ENCODE measurements at places on chromosomes 2 and 18.

DNA sequence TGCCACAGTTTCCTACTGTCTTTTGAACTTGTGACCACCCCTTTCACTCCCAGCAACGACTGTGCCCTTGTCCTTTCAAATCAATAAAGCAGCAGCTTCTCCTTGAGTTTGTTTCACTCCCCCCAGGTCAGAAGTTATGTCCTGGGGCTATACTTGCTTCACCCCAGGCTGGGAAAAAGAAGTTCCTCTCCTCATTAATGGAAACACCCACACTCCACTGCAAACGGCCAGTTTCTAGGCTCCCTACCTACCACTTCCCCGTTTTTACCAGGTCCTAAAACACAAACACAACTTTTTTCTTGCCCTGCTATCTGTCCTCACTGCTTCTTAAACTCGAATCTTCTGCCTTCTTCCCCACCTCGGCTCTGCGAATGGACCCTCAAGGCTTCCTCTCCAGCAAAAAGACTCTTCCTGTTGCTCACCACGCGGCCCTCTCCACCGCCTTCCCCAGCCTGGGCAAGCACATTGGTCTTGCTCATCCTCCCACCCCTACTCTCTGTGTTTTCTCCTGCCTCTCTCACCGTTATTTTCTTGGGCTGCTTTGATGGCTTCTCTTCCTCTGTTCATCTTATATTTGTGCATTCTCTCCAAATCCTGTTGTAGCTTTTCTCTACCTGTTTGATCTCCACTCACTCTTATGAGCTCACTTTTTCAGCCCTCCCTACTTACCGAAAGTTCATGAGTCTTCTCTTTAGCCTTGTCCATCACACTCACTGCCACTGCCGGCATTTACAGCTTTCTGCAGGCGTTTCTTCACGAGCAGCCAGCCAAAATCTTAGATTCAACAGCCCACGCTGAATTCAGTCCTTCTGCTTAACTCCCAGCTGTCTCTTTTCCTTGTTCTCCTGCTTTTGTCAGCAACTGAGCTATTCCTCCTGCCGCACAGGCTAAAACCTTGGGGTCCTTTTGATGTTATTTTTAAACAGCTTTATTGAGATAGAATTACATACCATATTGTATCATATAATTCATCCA lies 7.0 kb upstream of the SP5 start:
- no peak for DNase-seq

DNA sequence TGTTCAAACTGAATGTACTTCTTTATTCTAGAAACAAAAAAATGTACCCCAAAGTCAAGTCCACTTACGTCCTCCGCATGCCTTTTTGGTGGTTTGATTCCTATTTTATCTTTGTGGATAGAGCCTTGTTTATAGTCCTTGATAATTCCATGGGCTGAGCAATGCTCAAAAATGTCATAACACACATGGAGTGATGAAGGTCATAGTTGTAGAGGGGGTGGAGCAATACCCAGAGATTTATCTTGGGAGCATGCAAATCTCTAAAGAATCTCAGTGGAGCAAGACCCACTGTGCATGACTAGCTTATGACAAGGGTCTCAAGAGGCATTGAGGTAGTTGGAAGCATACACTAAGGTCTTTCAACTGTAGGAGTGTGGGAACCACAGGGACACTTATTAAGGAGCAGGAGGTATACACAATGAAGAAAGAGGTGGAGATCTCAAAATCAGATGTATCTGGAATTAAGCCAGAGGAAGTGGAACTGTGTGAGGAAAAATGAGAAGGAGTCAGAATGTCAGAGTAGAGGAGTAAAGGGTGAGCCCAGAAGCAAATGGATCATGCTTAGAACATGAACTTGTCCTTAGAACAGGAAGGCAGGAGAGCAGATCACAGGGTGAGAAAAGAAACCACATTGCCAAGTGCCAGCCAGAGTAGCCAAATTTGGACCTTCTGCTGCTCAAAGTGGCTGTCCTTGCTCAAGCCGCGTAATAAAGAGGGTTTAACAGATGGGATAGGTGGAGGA lies 68.1 kb upstream of the STK39 start:
- DNase-seq, result no peak

DNA sequence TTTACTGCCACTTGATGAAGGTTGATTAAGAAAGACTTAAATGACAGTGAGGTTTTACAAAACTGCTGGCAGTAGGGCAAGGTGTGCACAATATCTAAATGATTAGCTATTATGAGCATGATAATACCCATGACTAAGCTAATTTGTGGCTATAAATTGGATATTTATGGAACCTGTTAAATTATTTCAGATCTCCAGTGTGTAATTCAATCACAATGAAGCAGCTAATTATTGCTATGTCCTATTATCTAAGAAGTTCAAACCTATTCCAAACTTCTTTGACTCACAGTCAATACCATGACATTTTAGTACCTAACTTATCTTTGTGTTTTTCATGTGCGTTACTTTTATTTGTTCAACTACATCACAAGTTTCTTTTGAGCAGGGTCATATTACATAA lies 253.8 kb upstream of the MMADHC start:
- no peak for DNase-seq

DNA sequence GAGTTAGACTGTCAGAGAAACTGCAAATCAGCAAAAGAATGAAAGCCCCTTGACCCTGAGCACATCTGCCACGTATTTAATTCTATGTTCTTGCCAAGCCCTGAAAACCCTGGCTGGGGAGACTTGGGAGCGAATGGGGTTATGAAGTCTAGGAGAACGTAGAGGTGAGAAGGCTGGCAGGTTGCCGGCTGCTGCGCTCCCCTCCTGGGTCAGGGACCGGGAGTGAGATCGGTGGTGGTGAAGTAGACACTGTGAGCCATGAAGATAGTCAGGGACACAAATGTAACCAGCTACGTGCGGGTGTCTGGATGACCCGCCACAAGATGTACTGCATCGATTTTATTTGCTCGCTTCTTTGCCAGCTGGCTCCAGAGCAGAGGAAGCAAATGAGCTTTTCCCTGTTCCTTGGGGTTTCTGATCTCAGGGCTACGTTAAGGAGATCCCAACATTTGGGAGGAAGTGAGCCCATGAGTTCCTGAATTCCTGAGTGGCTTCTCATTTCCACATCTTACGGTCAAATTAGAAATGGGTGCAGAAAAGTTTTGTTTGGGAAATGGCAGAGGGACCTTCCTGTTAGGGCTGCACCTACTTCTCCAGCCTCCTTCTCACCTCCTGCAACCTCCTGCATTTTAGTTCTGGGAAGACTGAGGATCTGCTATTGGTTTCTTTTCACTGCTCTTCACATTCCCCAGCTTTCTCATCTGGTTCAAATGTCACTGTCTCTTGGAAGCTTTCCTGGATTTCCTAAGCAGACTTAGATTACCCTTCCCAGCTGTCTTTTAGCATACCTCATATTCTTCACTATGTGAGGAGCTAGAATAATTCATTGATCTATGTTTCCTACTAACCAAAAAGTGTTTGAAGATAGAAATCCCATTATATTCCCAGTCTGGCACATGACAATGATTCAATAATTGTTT lies 360.6 kb downstream of the ZNF521 start:
- no peak for DNase-seq

DNA sequence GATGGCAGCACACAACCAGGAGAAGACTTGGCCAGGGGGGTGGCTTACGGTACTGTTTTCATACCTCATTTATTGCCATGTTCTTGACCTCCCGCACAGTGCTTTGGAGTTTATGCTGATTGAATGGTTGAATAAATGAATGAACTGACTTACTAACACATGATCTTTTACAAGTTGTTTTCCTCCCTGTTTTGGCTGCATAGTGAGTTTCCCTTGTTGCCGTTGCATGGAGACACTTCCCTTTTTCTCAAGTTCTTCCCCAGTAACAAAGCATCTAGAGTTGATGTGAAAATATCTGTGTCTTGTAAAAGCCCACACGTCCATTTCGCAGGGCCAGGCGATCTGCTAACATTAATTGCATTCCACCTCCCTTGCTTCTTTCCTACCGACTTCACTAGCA lies 35.7 kb upstream of the RAB1A start:
- no peak for DNase-seq

DNA sequence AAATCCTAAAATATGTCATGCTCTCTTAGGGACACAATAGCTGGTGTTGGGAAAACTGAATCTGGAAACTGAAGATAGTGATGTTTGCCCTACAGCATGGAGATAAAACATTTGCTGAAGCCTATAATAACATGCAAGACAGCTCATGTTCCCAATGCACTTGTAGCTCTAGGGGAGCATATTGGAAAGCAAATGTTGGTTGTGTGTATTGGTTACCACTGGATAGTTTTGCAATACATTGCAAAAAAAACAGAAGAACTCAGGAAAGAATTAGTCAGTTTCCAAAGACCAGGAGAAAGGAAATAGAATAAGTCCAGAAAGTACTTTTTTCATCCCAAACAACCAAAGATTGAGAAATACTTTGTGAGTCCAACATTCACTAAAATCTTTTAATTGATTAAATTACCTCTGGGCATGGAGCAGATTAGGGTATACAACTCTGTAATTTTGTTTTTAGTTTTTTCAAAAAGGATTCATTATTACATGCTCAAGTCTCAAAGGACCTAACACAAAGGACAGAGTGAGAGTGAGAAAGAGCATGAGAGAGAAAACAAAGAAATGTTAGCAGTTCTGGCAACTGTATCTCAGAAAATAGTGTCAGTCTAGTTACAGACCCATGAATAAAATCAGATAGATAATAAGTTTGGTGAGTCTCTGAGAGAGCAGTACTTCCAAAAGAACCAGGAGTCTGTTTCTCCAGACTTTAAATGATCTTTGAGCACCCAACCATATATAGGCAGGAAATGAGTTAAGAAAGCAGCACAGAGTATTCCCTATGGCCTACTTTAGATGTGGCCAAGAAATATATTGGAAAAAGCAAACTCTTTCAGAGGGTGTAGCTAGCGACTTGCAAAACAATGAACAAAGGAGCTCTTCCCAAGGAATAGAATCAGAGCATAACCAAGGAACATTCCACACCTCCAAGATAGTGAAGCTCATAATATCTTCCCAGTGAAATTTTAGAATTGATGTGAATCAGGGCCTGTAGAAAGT lies 36.6 kb upstream of the COL3A1 start:
- no peak for DNase-seq

- no peak for DNase-seq
Observed at GRCh38 chr2:99403524-99403923, 66.3 kb downstream of the EIF5B start.

GRCh38 chr2:191569025-191569424 lies 108.9 kb upstream of the NABP1 start:
- DNase-seq, result no peak

- DNase-seq, result no peak
Observed at GRCh38 chr2:38026846-38027245, 49.1 kb downstream of the CYP1B1 start.

DNA sequence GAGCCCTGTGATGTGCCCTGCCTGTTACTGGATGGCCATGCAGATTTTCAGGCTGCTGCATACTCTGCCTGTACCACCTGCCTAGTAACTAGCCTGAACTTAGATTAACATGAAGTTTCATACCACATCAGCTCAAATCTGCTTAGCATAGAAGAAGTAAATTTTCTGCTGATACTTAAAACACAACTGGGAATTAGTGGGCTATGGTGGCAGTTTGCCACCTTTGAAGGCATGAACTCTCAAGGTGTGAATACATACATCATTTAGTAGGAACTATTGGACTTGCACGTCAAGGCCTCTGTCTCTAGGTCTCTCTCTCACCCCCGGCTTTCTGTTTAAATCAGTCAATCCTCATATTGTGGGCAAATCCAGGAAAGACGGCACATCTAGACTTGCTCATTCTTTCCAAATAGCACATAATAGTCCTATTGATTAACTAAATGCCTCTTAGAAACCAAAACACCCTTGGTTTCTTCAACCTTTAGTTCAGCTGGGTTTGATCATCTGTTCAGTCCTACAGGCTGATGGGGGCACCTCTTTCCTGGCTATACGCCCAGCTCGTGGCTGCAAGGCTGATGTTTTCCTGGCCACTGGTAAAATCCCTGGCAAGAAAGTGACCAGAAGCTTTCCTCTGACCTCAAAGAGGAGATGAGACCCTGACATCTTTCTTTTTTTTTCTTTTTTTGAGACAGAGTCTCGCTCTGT lies 58.4 kb downstream of the ALPK2 start:
- DNase-seq, result no peak

GRCh38 chr2:241701149-241701398 lies 765 bp upstream of the ING5 start:
- peak; percentile 86 for DNase-seq

GRCh38 chr2:233264667-233265066 lies 13.2 kb downstream of the ATG16L1 start:
- DNase-seq, result no peak

- peak; percentile 16 for DNase-seq
Observed at GRCh38 chr2:237744613-237745249, 53.8 kb upstream of the RBM44 start.

DNA sequence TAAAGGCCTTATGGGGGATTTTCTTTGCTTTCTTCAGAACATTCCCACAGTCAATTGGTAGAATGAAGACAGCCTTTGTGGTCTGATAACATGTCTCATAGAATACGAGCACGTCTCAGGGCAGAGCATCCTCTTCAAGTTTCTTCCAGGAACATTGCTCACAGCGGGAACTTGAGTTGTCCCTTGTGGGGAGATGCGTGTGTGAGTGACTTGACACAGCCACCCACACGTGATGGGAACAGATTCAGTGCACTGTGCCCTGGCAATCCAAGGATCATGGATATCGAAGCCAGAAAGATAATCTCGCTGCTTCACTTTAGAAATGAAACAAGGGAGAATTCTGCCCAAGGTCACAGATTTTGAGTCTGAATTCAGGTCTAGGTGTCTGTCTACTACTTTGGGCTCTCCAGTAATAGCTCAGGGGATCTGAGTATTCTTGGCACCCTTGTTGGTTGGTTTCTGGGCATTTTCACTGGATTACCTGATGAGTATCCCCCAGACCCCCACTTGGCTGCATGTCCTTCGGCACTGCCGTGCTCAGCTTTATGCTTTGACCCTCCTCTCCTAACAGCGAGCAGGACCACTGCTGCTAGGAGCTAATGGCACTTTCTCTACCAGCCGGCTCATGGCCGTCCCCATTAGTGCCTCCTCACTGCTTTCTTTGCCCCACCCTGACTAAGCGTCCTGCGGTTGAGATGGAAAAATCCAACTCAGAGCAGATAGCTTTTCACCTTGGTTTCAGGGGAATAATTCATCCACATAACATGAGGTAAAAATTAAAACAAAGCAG lies 75.9 kb upstream of the FOSL2 start:
- DNase-seq, result no peak

- DNase-seq, result peak; percentile 76
Observed at GRCh38 chr2:54572262-54572635, 116.1 kb downstream of the SPTBN1 start.

DNA sequence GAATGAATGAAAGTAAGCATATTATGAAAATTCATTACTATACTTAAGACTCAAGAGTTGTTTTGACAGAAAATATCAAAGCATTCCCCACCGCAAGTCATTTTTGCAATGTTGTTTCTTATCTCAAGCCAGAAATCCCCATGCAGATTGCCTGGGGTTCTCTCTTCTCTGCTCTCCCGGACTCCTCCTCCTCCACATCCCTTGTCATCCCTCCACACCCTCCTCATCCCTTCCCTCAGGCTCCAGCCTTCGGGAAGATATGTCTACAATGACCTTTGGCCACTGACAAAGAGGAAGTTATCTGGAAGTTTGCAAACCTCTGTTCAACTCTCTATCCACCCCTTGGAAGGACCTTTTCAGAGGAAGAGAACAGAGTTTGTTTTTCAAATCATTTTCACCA lies 11.9 kb downstream of the TFCP2L1 start:
- DNase-seq, result no peak
